Endodermal cell (in vitro differentiated cells): ENCODE measurements at places on chromosomes 11 and 22.

DNA sequence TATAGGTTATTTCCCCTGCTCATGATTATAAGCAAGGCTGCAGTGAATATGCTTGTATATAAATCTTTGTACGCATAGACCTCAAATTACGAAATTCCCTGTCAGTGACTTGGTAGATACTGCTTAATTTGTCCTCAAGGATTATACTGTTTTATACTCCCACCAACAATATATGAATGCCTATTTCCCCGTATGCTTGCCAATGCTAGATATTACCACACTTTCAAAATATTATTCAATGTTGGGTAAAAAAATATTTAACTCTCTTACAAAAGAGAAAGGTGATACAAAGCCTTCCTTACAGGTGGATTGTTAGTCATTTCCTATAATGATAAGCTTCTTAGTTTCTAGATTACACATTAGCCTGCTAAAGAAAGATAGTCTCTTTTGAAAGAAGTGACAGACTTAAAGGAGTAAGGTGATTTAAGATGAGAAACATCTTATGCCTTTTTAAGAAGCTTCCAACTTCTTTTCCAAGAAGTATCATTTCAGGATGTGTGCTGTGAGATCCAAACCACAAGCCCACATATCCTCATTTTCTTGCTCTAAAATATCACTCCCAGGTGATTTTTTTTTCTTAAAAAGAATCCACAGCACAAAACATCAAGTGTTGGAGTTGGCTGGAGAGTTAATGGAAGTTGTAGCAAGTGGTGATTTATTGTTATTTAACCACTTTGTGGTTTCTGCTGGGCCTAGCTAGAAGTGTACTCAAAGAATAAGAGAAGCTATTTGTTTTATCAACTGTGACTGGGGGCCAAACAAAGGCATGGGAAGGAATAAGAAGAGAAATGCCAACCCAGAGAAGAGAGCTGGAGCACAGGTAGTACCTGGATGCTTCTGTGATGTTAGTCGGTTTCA, 59.2 kb downstream of the BARX2 start:
- H3K4me1 ChIP-seq, result peaks cover 8% of the 10 kb centered on the region
- DNase-seq, result no peak
- H3K27me3 ChIP-seq, result no peaks in the 10 kb centered on the region

- H3K27ac ChIP-seq, result no peak overlapping the region
- H3K27me3 ChIP-seq, result peaks cover 11% of the 10 kb centered on the region
- no peaks in the 10 kb centered on the region for H3K36me3 ChIP-seq
- no peak for DNase-seq
- H3K4me3 ChIP-seq, result no peak overlapping the region
Measured at GRCh38 chr11:13249992-13250391, 27.6 kb upstream of the BMAL1 start.

GRCh38 chr11:20053572-20053971, 106.7 kb downstream of the DBX1 start:
- no peak for DNase-seq
- H3K27ac ChIP-seq, result no peak overlapping the region
- no peak overlapping the region for H3K4me3 ChIP-seq
- H3K27me3 ChIP-seq, result no peaks in the 10 kb centered on the region

- no peaks in the 10 kb centered on the region for H3K36me3 ChIP-seq
- H3K27me3 ChIP-seq, result no peaks in the 10 kb centered on the region
- no peaks in the 10 kb centered on the region for H3K4me1 ChIP-seq
Measured at GRCh38 chr11:76270389-76270788, 64.1 kb upstream of the WNT11 start.

DNA sequence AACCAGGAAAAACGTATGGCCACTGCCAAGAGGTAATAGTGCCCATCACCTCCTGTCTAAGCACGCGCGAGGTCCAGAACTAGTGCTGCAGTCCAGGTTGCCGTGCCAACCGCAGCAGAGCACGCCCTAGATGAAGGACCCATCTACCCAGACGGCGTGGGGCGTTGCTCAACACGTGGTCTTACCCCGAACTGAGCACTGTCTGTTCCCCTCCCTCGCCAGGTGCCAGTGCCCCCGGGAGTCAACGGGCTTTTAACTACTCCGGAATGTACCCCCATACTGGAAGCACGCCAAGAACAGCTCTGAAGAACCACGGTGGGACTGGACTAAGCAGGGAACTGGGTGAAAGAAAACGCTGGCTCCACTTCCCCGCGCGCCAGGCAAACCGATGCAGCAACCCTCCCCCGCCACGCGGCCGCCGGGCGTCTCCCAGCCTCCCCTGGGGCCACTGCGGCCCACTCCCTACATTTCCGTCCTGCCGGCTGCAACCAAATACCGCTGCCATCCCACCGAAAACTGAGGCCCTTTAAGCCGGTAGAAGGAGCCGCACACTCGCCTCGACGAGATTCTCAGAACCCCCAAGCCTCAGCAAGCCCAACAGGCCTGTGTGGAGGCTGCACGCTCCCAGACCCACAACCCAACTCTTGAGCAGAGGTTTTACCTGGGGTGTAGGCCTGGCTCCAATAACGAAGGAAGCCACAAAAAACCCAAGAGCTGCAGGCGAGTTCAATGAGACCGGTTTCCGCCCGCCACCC, at the start of gene HSPA8:
TSS of gene HSPA8 (minus strand) at position 734 of the 755 bp plus-strand sequence. CDS start 812 bp downstream, outside the sequence.
- peak within 1 kb of the TSS; percentile 99 for H3K27ac ChIP-seq
- DNase-seq, result peak; percentile 59
- peaks cover 50% of the 10 kb centered on the region for H3K36me3 ChIP-seq
- peaks cover 3% of the 10 kb centered on the region for H3K4me1 ChIP-seq
- H3K27me3 ChIP-seq, result no peaks in the 10 kb centered on the region

- no peak overlapping the region for H3K4me3 ChIP-seq
- no peaks in the 10 kb centered on the region for H3K4me1 ChIP-seq
- DNase-seq, result peak; percentile 93
- H3K36me3 ChIP-seq, result no peaks in the 10 kb centered on the region
- H3K27ac ChIP-seq, result no peak overlapping the region
Measured at GRCh38 chr11:114280696-114281095, 15.5 kb upstream of the NNMT start.
